ENCODE measurements at places on chromosomes 1 and 21.

DNA sequence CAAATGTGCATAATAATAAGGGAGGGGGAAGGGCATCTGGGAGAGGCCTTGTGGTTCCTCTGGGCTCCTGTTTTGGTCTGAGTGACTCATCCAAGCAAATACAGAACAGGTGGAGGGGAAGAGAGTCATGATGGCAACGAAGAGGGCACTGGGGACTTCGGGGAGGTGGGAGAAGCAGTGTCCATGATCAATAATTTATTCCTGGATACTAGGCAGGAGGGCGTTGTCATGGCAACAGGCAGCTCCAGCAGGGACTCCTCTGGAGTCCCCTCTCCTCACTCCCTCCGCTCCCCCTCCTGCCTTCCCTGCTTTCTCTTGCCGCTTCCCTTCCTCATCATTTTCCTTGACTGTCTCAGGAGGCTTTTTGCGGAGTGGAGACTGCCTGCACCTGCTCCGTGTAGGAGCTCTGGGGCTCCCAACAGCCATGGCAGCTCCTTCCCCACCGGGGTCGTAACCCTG lies 12.3 kb upstream of the NFASC start:
- no peak for DNase-seq

- DNase-seq = no peak
Observed at GRCh38 chr1:207248544-207249198, 72.8 kb upstream of the CD55 start.

GRCh38 chr1:99659755-99660210 lies 13.9 kb downstream of the PALMD start:
- DNase-seq = no peak

DNA sequence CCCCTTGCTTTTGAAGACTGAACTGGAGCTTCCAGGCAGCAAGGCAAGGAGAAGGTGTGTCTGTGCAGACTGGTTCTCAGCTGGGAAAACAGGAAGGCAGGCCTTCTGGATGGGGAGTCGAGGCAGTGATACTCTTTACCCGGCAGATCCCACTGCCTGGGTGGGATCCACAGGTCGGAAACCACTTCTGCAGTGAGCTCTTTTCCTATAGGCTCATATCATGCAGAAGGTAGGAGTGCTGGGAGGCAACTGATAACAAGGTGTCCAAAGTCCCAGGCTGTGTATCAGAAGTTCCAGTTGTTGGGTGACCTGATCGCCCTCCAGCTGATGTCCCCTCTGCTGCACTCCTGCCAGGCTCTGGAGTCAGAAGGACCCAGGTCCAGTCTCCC lies 17.1 kb downstream of the ACOT11 start:
- DNase-seq = no peak

DNA sequence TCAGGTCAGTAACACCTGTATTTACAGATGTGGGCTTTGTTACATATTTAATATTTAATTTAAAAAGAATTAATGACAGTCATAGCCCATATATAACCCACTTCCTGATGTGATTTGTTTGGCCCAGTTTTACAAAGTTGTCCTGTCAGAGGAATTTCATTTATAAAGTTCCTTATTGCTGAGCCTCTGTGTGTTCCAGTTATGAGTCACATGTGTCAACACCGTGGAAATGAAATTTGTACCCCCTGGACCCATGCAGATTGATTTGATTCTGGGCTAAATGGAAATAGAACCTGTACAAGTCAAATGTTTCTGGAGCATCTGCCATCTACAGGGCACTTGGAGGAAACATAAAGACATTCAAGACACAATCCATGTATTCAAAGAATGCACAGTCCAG lies 149.2 kb downstream of the CACNA1E start:
- DNase-seq = no peak

GRCh38 chr21:36563341-36563926 lies 83.5 kb upstream of the CLDN14 start:
- DNase-seq = no peak

DNA sequence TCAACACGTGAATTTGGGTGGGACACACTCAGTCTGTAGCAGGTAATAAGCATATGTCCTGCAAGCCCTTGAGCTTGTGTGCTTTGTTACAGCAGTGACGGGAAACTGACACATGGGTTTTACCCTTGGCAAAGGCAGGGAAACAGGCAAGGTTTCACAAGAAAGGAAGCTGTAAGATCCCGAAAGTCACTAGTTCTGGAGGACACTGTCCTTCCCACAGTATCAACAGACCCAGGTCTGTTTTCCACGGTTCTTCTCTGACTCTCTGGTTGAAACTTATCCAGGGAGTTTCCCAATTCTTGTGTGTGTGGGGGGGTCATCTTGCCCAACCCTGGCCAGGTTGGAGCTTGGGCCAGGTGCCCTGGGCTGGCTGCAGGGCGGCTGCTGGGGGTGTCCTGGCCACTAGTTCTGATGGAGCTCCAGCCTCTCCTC lies 29.3 kb upstream of the ZBTB21 start:
- no peak for DNase-seq

DNA sequence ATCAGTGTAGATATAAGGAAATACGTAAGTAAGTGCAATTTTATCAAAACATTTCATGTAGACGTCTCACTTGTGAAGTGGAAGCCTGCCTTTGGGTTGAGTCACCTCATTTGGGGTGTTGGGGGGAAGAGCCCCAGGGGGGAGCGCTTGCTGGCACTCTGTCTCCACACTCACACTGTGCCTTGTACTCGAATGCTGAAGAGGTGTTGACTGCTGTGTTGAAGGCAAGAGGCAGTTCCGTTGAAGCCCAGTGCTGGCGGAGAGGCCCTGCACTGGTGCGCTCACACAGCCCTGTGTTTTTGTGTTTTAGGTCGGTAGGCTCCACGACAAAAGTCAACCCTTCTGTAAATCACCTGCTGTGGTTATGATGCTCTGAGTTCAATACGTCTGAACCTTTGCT lies 131.9 kb upstream of the COL6A1 start:
- DNase-seq = no peak

GRCh38 chr1:24277420-24278169 lies 41.6 kb upstream of the GRHL3 start:
- DNase-seq = no peak

DNA sequence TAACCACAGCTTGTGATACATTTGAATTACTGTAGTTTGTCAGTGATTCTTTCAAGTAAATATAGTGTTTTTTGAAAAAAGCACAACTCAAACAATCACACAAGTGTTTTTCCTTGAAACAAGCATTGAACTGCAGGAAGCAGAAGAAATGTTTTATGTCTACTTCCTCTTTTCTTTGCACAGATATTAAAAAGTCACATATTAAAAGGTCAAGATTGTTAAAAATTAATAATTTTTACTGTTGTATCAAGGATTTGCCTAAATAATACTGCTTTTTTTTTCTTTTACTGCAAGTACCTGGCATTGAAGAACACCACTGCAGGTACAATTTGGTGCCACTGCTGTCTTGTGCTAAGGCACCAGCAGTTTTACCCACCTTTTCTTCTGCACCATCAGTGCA lies 214.2 kb upstream of the C1orf105 start:
- no peak for DNase-seq

- DNase-seq = no peak
Observed at GRCh38 chr1:220711056-220711809, 21.1 kb downstream of the C1orf115 start.

- no peak for DNase-seq
Observed at GRCh38 chr1:44321466-44321865, 33.6 kb downstream of the ERI3 start.

Data from effector memory CD4-positive, alpha-beta T cell (primary cell).